Fibroblast of villous mesenchyme (primary cell): ENCODE measurements at places on chromosomes 12 and 14. TPM values are rescaled to one million over a fixed set of nuclear protein-coding genes. Genes with fewer than 3 reads are reported as not detected.

Gene CCDC175
- total RNA-seq = not detected in 2 replicates

Gene KRT6B
- total RNA-seq = not detected in 2 replicates

Gene ENDOU
- not detected in 2 replicates for total RNA-seq

Gene KSR2
- total RNA-seq = not detected in 2 replicates

Gene DNAJC22
- 1.7 and 2.6 TPM in 2 replicates for total RNA-seq

Gene TUNAR
- not detected in 2 replicates for total RNA-seq

DNA sequence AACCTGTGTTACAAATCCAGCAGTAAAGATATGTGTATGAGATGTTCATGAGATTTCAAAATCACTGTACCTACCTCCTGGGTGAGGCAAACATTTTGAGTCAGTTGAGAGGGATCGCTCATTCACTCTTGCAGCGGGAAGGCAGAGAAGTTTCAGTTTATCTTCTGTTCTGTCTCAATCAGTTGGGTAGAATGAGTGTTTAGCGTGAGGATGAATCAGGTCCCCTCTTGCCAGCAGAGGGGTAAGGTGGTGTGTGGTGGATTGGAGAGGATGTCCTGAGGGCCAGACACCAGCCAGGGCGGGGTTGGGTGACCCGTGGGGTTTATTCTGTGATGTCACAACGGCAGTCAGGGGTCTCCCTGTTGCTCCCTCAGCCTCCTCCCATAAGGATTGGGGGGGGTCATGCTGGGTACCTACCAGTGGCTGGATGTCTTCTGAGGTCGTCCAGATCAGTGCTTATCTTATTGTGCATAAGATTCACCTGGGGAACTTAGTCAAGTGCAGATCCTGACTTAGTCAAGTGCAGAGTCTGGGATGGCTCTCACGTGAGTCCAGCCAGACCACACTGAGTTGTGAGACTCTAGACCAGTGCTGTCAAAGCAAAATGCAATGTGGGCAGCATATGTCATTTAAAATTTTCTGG lies at the start of gene GSG1:
TSS of gene GSG1 (minus strand) at position 277 of the 643 bp plus-strand sequence. CDS start at position 122, 155 bp downstream.
- no peak for DNase-seq

DNA sequence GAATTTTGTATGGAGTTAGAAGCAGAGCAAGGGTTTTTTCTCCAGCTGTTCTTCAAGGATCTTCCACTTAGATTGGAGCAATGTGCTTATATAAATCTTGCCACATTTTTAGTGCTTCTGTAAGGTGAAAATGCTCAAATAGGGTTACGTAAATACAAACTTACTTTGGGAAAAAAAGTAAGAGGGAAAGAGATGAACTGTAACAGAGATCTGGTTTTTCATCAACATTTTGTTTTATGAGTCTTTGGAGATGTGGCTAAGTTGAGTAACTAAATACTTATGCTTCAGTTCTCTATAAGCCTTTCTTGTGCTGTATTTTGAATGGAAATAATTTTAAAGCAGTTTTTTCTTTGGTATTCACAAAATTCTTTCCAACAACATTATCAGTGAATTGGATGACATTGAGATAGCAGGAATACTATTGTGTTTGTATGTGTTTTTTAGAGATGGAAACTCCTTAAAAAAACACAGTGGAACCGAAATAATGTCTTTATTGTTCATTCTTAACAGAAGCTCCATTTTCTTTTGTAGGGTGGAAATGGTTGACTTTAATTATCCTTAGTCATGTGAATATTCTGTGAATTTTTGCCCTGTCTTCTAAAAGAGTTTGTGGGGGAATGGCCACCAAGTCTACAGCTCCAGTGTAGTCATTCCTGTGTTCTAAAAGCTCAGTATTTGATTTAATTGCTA lies 45.7 kb downstream of the NPAS3 start:
- DNase-seq = no peak

DNA sequence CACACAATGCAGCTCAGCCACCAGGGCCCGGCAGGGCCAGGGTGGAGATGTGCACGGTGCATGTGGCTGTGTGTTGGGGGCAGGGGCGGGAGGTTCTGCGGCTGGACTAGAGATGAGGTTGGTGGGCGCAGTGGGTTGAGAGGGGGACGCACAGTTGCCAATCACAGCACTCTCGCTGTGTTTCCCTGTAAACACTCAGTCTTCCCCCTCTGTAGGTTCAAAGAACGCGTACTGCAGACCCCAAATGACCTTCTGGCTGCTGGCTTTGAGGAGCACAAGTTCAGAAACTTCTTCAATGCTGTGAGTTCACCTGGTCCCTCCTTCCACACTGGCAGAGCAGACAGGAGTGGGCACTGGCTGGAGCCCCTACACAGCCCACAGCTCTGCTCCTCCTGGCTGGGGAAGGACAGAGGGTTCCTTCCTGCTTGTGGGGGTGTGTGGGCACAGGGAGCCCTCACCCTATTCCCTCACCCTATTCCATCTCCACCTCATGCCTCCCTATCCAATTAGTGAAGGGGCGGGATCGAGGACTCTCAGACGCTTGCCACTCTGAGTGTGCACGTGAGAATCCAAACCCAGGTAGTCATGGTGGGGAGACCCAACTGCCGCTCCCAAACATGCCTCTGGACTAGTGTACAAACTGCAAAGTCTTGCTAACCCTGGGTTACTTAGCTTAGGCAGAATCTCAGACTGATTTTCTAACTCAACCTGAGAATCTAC lies 17.8 kb downstream of the OTUB2 start:
- DNase-seq = no peak

DNA sequence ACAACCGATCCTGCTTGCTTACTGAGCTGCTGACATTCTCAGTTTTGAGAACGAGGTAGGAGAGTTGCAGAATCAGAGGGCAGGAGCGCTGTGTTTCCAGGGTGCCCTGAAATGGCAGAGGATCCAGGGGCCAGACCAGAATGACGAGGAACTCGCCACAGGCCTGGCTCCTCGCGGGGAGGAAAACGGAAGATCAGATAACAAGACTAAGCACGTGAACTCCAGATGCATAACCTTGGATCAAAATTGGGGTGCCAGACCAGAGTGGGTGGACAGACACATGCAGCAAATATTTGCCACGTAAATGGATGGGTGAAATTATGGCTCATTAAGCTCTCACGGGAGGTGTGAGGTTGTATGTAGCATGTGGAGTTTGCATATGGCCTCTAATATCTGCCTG lies 46.5 kb downstream of the ELK3 start:
- DNase-seq = no peak

DNA sequence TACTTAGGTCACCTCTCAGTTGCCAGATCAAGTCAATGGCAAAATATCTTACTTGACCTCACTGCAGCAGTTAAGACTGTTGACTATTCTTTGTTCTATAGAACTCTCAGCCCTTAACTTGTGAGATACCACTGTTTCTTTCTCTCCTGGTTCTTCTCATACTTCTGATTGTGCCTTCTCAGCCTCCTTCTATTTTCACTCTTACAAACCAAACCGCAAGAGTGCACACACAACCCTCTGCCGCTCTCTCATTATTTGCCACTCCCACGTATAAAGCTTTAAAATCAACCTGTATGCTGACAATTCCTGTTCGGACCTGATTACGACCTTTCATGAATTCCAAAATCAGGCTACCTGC lies 4.5 kb downstream of the E2F7 start:
- no peak for DNase-seq

GRCh38 chr12:91001306-91001705 lies 3.5 kb downstream of the EPYC start:
- no peak for DNase-seq

- DNase-seq = no peak
These were observed 75.5 kb downstream of the AVPR1A start for GRCh38 chr12:63075376-63076060.

DNA sequence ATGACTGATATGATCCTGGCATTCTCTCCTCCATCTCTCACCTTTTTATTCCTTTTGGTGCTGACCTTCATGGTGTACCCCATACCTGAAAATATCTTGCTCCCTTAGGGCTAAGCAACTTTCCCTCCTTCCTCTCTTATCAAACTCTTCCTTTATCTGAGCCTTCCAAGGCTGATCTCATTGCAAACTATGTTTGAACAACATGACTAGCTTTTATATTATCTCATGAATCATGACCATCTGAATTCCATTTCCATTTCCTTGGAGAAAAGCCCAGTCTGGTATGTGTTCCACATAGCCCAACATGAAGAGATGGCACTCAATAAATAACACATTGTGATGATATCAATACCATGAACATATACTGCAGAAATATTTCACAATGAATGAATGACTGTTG lies 111.6 kb downstream of the TSPAN8 start:
- DNase-seq = no peak

DNA sequence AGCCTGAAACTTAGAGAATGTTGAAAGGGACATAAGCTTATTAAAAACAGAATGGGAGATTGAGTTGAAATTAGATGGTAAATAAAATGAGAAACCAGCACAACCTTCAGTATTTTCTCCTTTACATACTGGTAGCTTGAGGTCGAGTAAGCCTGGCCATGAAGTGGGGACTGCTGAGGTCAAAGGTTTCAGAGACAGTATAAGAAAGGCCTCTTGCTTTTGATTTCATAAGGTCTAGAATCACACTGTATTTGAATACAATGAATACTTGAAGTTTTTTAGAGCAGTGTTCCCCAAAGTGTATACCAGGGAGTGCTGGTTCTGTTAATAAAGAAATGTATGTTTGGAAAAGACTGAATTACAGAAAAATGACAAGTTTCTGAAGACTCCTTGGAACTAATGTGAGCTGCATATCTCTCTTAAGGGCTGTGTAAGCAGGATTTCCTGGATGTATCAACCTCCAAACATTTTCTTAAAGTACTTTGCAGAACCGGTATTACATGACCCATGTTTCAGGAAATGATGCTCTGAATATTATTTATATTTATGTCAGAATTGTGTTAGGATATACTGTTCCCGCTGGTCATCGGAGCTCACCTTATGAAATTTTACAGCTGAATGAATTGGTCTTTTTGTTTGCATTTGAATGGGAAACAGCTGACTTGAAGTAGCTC lies 85.0 kb downstream of the AKAP6 start:
- no peak for DNase-seq

- DNase-seq = peak; percentile 84
These were observed 102.4 kb downstream of the ESR2 start for GRCh38 chr14:64191756-64192155.

DNA sequence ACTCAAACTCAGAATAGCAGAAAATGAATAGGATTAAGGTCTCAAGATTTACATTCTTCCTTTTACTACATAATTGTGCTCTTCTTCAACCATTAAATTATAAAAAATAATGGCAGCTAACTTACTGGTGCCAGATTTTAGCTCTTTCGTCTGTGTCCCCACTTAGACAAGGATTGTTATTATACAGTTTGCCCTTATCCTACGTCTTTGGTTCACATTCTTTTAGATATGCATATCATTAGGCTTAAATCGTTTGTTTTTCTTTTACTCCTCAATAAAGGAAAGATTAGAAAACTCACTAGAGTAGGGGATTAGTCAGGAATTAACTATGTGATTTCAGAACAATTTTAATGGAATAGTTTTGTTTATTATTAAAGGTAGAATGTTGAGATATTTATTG lies 129.6 kb upstream of the GARIN2 start:
- no peak for DNase-seq

GRCh38 chr14:103854017-103854808 lies 6.8 kb upstream of the PPP1R13B start:
- DNase-seq = no peak
